ENCODE measurements at places on chromosomes 6 and 20. TPM values are rescaled to one million over a fixed set of nuclear protein-coding genes. Genes with fewer than 3 reads are reported as not detected.

DNA sequence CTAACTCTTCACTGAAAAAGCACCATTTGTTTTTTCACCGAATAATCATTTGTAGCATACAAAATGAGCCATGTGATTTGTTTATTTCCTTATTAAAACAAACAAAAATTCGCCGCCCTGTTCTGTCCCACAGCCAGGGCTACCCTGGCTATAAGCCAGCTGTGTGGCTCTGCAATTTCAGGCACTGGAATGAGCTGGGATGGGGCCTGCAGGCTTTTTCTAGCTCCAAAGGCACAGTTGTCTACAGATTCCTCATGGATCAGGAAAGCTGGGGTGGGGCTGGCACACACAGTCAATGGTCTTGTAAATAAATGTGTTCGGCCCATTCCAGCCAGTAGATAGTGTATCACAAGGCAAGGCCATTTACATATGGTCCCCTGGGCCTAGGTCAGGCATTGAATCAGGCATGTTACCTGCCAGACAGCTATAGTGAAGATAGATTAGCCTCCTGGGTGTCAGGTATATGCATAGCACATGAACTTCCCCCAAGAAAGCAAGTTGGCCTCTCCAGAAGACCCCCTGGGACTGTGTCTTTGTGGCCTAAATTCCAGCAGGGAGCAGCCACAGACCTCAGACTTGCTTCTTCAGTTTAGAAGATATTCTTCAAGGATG lies 608.9 kb downstream of the MAFB start:
- no peak for DNase-seq

- no peak for DNase-seq
Observed at GRCh38 chr20:20525756-20526155, 157.9 kb downstream of the INSM1 start.

GRCh38 chr6:133441491-133441890 lies 200.3 kb downstream of the EYA4 start:
- no peak for DNase-seq

- no peak for DNase-seq
Observed at GRCh38 chr6:30885999-30886896, 1.9 kb downstream of the DDR1 start.

- no peak for DNase-seq
Observed at GRCh38 chr6:56401477-56402070, 154.2 kb upstream of the COL21A1 start.

ZC2HC1B gene
- total RNA-seq = not detected

- no peak for DNase-seq
Observed at GRCh38 chr6:108797951-108798669, 50.1 kb upstream of the ARMC2 start.

GRCh38 chr6:151652325-151652724 lies 155.2 kb upstream of the ESR1 start:
- DNase-seq = no peak

GRCh38 chr20:24840121-24840713 lies 108.9 kb upstream of the CST7 start:
- no peak for DNase-seq

GGTLC1 gene
- 57.2 TPM for total RNA-seq

GSS gene
- total RNA-seq = 28.8 TPM

- DNase-seq = peak; percentile 97
Observed at GRCh38 chr20:62623488-62624324, 18.6 kb upstream of the SLCO4A1 start.

GRCh38 chr20:32767418-32768198 lies 5.4 kb downstream of the DNMT3B start:
- no peak for DNase-seq

- DNase-seq = no peak
Observed at GRCh38 chr6:43217351-43217750, 11.9 kb downstream of the DNPH1 start.

DNA sequence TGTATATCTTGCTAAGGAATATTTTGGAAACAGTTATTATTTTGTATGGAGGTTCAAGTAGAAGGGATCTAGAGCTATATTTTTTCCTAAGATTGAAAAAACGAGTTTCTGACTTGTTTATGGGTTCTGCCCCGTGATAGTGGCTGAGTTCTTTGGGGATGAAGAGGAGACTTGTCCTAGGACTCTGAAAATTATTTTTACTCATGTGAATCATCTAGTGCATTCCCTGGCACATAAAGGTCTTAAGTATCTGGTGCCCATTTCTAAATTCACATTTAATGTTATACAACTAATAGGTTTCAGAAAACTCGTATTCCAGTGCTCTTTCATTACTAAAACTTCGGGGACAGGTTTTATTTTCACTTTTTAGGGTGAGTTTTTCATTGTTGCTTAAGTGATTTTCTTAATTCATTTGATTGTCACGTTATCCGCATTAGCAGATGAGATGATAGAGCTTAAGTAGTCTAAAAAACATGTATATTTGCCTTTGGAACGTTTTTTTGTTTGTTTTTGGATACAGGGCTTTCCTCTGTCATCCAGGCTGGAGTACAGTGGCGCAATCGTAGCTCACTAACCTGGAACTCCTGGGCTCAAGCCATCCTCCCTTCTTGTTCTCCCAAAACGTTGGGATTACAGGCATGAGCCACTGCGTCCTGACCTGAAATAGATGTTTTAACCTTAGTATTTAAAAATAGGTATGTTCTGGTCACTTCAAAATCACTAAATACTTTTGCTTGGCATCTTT lies 2.1 kb downstream of the NFYA start:
- DNase-seq = no peak

SYCP2 gene
- 3.5 TPM for total RNA-seq

DNA sequence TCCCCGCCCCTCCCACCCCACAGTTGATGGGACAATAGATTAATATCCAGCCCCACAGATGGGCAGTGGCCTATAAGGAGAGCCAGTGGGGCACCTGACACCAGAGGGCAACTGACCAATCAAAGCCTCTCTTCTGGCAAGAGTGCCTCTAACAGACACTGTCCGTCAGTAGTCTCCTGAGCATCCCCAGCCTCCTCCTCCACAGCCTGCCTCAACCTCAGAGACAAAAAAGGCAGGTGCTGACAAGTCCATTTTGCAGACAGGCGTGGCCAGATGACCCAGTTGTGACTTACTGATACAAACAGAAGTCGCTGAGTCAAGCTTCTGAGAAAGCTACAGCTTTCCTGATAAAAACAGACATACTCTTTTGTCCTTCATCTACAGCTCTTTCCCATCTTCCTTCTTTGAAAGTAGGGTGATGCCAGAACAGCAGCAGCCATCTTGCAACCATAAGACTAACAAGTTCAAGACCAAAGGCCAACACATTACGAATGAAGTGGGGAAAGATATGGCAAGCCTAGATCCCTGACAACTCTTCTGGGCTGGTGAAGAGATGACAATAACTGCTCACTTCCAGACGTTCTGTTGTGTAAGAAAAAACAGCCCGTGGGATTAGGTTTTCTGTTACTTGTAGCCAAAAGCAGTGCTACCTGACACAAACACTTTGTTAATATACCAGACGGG lies 12.3 kb downstream of the PPIL1 start:
- DNase-seq = no peak

INSM1 gene
- total RNA-seq = not detected

DNA sequence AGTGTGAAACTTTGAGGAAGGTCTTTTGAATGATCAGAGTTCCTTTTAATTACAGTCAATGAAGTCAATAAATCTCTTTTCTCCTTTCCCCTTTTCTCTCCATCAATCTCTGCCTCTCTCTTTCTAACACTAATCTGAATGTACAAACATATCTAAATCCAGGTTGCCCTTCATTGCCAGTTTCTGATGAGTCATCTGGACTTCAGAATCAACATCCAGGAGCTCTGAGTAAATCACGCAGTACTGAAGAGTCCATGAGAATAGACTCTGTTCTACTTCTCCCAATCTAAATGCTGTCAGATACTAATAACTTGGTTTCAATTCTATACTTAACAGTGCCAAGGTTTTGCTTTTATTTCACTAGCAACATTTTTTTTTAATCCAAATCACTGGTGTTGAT lies 238.7 kb upstream of the THEMIS start:
- DNase-seq = no peak

GRCh38 chr6:10507715-10508114 lies 13.4 kb upstream of the GCNT2 start:
- no peak for DNase-seq

DNA sequence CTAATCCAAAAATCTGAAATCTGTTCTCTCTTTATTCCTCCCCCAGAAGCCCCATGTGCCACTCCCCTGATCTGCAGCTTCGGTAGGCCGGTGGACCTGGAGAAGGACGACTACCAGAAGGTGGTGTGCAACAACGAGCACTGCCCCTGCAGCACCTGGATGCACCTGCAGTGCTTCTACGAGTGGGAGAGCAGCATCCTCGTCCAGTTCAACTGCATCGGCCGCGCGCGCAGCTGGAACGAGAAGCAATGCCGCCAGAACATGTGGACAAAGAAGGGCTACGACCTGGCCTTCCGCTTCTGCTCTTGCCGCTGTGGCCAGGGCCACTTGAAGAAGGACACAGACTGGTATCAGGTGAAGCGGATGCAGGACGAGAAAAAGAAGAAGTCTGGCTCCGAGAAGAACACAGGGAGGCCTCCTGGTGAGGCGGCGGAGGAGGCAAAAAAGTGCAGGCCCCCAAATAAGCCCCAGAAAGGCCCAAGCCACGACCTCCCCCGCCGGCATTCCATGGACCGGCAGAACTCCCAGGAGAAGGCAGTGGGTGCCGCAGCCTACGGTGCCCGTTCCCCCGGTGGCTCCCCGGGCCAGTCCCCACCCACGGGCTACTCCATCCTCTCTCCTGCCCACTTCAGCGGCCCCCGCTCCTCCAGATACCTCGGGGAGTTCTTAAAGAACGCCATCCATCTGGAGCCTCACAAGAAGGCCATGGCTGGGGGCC lies 31.5 kb downstream of the HECA start:
- no peak for DNase-seq

- no peak for DNase-seq
Observed at GRCh38 chr6:5958921-5959320, 47.8 kb downstream of the NRN1 start.

Measured in lower lobe of right lung (tissue), 2 donors.